ENCODE measurements at places on chromosomes 1 and 21.

- DNase-seq = peak; percentile 9
These were observed 23.8 kb upstream of the LYPD8 start for GRCh38 chr1:248779350-248779749.

- DNase-seq = no peak
These were observed 15.2 kb downstream of the GIPC2 start for GRCh38 chr1:78060857-78061563.

DNA sequence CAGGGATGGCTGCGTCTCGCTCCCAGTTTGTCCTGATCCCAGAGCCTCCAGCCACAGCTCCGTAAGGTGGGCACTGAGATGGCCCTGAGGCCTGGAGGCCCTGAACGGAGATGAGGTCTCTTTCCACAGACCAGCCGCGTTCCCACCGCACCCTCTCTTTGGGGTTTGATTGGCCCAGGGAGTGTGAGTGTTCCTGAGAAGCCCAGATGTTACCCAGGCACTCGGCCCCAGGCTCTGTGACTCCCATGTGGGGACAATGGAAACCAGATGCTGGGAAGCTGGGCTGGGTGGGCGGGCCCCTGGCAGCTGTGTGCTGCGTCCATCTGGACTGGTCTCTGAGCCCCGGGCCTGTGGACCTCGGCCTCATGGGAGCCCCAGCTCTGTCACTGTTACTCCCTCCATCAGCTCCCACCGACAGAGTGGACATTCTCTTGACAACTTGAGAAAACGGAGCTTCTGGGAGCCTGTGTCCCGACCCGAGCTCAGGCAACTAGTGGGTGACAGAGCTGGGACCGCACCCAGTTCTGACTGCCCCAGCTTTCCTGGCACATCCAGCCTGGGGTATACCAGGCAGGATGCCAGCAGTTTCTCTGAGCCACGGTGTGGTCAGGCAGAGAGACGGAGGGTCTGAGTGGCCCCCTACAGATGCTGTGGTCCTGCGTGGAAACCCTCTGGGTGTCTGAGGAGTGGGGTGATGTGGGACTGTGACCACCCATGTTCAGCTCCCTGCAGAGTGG, 9.8 kb upstream of the COL6A1 start:
- DNase-seq = no peak

DNA sequence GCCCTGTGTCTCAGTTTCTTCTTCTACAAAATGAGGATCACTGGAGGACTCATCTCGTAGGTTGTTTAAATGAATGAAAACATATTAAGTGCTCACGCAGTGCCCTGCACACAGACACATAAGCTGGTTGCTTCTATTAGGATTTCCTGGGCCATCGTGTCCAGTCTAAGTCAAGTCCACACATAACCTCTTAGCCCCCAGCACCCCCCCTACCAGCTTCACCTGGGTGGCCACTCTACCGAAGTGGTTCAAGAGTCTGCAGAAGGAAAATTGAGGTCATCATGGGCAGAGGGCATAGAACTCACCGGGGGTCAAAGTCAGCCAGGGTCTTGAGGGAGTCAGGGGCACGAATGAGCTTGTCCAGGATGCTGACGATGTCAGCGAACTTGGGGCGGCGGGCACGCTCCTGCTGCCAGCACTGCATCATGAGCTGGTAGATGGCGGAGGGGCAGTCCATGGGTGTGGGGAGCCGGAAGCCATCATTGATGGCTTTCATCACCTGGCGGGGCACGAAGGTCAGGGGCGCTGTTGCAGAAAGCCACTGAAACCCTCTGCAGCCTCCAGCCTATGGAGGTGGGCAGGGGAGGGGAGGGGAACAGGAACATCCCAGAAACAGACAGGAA, 25.8 kb downstream of the EPHA2 start:
- no peak for DNase-seq

DNA sequence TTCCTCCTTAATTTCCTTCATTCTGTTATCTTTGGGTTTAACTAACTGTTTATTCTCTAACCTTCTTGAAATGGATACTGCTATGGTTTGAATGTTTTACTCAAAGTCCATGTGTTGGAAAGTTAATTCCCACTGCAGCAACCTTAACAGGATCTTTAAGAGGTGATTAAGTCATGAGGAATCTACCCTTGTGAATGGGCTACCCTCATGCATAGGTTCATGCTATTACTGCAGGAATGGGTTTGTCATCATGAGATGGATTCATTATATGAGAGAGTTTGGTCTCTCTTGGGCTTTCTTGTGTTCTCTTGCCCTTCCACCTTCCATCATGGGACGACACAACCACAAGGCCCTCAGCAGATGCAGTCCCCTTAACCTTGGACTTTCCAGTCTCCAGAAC, 516.9 kb downstream of the ADGRL2 start:
- no peak for DNase-seq

DNA sequence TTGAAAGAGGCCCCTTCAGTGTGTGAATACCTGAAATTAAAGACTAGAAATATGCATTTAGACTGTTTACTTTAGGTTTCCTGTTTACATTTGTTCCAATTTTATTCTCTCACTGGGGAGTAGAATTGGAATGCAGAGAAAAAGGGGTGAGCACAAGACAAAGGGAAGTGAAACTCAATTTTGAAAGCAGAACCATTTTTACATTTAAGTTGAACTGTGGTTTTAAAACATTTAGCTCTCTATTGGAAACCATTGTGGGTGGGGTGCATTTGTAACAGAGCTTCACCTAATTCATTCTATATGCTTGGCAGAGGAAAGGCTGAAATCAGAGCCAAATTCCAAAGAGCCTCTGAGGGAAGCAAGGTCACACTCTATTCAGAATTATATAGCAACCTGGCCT, 235.3 kb upstream of the C1orf105 start:
- DNase-seq = no peak

- no peak for DNase-seq
These were observed 6.8 kb upstream of the DYNLT5 start for GRCh38 chr1:66745451-66745850.

DNA sequence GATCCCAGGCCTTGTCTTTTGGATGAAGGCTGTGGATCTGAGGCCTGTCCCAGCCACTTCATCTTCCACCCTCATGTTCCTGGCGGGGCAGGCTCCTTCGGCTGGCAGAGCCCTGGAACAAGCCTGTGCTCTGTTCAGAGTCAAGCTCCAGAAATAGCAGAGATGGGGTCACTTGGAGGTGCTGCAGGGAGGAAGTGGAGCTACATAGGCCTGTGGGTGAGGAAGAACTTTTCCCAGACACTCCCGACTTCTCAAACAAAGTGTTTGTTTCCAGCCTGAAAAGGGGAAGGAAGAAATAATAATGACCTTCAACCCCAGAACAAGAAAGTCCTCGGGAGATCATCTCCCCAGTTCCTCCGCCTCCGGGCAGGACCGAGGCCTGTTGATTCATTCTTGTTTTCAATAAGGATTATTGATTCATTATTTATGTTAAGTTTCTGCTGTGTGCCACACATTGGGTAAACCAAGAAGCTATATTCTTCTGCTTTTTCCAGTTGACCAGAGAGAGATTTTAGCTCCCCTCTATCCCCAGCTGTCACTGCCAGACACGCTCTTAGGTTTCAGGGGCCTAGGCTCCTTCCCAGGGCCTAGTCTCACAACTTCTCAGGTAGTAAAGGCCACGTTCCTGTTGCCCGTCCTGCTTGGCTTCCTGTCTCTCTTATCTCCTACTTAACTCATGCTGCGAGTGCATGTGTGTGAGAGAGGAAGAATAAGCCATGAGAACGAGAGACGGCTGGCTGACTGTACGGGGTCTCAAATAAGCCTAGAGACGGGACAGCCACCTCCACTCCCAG, 16.9 kb downstream of the IKBKE start:
- DNase-seq = no peak

GRCh38 chr1:40606978-40607377, 58.5 kb downstream of the RIMS3 start:
- no peak for DNase-seq

GRCh38 chr1:218478336-218478735, 133.2 kb downstream of the TGFB2 start:
- no peak for DNase-seq

DNA sequence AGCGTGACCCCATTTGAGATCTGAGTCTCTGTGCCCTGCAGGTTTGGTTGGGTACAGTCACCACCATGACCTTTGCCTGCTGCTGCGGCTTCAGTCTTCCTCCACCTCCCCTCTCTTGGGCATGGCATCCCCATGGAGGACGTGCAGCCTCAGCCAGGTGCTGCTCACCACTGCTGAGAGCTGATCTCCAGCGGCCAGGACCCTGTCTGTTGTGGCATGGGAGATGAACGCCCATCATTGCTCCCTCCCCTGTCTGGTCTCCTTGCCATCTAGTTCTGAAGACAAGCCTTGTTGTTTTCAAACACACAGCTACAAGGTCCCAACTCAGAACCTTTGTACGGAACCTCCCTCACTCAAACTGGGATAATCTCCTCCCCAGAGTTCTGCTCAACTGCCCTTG, 19.2 kb upstream of the PKP1 start:
- DNase-seq = no peak

DNA sequence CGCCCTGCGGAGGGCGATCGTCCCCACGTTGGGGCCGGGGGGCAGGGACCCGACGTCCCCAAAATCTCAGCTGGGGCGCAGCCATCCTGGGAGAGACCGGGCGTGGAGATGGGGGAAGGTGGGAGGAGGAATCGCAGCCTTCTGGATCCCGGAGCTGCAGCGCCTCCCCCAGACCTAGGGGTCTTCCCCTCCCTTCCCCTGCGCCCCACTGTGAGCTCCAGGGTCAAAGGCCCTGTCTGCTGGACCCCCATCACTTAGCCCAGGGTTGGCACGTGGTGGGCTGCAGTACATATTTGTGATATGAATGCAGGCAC, 90.2 kb upstream of the VAMP3 start:
- DNase-seq = no peak

GRCh38 chr1:170776252-170776651, 112.3 kb downstream of the PRRX1 start:
- no peak for DNase-seq

DNA sequence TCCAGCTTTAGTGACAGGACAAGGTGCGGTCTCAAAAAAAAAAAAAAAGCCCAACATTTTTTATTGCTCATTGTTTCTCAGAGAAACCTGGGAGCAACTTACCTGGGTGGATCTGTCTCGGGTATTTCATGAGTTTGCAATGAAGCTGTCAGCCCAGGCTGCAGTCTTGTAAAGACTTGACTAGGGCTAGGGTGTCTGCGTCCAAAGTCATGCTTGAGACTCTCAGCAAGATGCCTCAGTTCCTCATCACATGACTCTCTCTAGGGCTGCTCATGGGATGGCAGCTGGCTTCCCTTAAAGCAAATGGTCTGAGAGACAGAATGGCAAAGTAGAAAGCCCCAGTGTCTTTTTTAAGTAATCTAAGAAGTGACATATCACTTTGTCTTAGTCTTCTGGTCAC, 8.1 kb downstream of the GABPA start:
- no peak for DNase-seq

- DNase-seq = no peak
These were observed 1.1 kb upstream of the SLC19A1 start for GRCh38 chr21:45543371-45543709.

DNA sequence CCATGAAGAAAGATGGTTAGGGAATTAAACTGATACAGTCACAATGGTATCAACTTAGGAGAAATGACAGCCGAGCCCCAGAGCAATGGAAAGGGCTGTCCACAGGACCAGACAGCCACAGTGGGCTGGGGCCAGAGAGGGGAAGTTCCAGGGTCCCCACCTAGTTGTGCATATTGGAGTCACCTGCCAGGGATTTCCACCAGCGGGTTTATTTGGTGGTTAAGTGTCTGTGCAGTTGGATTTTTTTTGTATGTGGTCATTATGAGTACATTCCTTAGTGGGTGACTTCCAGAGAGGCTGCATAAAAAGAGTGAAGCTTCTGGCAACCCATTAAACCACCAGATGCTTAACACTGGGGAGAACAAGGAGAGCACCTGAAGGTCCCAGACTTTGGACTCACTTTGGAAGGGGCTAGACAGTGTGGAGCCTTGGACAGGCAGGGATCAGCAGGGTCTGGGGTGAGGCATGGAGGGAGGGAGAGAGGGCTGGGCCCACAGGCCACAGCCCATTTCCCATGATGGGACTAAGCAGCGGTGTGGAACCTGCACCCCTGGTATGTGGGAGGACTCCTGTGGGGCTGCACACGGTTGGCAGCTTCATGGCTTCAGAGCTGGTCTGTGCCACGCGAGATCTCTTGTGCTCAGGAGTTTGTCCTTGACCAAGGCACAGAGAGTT, 7.8 kb upstream of the PTTG1IP start:
- DNase-seq = no peak

GRCh38 chr1:14778898-14779865, 180.7 kb downstream of the KAZN start:
- no peak for DNase-seq

DNA sequence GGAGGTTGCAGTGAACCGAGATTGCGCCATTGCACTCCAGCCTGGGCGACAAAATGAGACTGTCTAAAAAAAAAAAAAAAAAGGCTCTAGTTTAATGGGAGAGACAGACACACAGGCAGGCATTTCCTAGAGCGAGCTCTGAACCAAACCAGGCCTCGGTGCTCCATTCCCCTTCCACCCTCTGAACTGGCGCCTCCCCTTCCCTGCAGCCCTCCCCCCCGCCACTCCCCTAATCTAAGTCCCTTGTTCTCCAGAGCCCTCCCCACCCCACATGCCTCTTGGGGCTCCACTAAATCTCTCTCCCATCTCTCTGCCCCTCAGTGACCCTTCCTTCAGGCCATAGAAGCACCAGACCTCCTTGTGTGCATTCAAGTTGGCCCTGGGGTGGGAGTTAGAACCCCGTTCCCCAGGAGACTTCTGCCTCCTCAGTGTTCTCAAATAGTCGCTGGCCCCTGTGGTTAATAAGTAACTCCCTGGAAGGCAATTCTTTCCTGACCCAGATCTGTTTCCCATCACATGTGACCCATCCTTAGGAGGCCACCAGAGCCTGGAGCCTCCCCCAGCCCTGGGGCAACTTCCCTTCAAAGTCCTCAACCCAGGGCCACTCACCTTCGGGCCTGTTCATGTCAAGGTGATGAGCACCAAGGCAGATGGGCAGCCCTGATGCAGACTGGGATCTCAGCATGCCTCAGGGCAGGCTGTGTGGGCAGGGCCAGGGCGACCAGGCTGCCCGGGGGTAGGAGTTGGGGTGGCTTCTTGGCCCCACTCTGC, 42.6 kb upstream of the EPB41 start:
- DNase-seq = no peak

- DNase-seq = no peak
These were observed 9.1 kb downstream of the PLOD1 start for GRCh38 chr1:11943619-11944018.

- DNase-seq = no peak
These were observed 5.0 kb downstream of the PALMD start for GRCh38 chr1:99650773-99651437.

DNA sequence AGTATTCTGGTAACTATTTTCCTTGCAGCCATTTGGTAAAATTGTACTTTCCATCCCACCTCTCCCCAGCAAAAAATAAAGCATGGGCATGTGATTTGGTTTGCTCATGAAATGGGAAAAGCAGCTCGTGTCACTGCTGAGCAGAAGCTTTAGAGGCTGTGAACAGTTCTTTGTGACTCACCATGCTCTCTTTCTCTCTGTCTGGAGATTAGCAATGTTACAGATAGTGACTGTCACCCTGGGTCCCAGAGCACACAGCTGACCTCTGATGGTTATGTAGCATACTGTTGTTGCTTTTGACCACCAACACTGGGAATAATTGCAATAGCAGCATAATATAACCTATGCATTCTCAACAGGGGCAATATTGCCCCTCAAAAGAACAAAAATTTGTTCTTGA, 70.6 kb downstream of the RGS2 start:
- DNase-seq = no peak
